ENCODE measurements at places on chromosomes 12 and 14. TPM values are rescaled to one million over a fixed set of nuclear protein-coding genes. Genes with fewer than 3 reads are reported as not detected.

The SCN8A gene
- 23.9 TPM for total RNA-seq

The SYNDIG1L gene
- 1.6 TPM for total RNA-seq

The MEG3 gene
- total RNA-seq = not detected

The ACOT2 gene
- 9.1 TPM for total RNA-seq

The KLHDC1 gene
- not detected for total RNA-seq

The FAM181A gene
- total RNA-seq = not detected

The AP1G2 gene
- 63.5 TPM for total RNA-seq

The OR4E2 gene
- not detected for total RNA-seq

The FAR2 gene
- 25.9 TPM for total RNA-seq

The TBX3 gene
- total RNA-seq = 0.35 TPM

The SLC17A8 gene
- not detected for total RNA-seq

The ZNF891 gene
- total RNA-seq = 5.4 TPM

The RASSF9 gene
- 0.35 TPM for total RNA-seq

The TSPAN11 gene
- 3.6 TPM for total RNA-seq

The CLEC2B gene
- not detected for total RNA-seq

The TNS2 gene
- 5.7 TPM for total RNA-seq

DNA sequence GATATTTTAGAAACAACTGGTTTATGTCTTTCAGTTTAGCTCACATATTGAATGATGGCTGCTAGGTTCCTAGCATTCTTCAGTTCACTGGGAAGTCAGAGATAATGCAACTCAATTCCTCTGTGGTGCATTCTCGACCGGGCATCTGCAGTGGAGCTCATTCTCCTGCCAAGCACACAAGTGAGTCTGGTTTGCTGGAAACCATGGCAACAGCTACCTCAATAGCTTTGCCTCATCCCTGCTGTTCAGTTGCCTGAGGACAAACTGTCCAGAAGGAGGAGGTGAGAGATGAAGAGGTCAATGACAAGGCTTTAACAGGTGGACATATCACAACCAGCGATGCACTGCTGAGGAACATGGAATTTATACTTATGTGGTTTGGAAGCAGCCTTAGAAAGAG lies 816.9 kb downstream of the AACS start:
- DNase-seq = no peak

- no peak for DNase-seq
These were observed 86.3 kb downstream of the RMST start for GRCh38 chr12:97548931-97549330.

- DNase-seq = no peak
These were observed 1.7 kb upstream of the TMEM229B start for GRCh38 chr14:67490196-67490595.

- DNase-seq = no peak
These were observed 117.5 kb downstream of the DAAM1 start for GRCh38 chr14:59305836-59306555.

- DNase-seq = no peak
These were observed 50.3 kb downstream of the CIT start for GRCh38 chr12:119826661-119827445.

DNA sequence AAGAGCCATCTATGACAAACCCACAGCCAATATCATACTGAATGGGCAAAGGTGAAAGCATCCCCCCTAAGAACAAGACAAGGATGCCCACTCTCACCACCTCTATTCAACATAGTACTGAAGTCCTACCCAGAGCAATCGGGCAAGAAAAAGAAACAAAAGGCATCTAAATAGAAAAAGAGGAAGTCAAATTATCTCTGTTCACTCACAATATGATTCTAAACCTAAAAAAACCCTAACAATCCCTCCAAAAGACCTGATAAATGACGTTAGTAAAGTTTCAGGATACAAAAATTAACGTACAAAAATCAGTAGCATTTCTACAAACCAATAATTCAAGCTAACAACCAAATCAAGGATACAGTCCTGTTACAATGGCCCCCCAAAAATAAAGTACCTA lies 26.9 kb downstream of the MDM1 start:
- DNase-seq = no peak

GRCh38 chr12:52698651-52699340 lies 4.5 kb downstream of the KRT77 start:
- DNase-seq = no peak

DNA sequence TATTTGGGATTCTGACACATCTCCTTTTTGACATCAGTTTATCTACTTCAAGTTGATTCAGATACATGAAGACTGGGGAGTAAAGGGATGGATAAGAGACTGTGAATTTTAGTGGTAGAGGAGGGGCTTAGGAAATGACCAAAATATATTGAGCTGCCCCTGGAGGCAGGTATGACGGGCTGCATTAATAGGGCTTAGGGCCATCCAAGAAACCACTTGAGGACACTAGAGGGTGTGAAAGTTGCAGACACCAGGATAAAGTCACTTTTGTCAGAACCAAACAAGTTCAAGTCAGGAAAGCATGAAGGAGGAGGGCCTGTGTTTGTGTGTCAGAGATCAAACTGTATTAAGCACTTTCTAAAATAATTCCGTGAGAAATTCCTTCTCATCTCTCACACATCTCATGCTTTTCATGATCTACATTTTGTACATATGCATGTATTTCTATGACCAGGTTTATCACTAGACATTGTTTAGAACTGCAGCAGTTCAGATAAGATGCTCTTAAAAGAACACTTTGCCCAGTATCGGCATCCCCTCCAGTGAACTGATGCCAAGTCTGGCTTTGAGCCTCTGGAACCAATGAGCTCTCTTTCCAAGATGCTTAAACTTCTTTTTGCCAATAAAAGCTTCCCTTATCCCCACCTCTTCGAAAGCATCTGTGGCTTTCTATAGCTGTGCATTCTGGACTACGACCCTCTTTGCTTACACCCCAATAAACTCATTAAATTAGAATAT lies 136.9 kb downstream of the SLC38A1 start:
- DNase-seq = peak; percentile 80

GRCh38 chr12:50572287-50572686 lies 67.5 kb downstream of the DIP2B start:
- peak; percentile 27 for DNase-seq

GRCh38 chr12:96170328-96170727 lies 23.8 kb upstream of the ELK3 start:
- DNase-seq = no peak

DNA sequence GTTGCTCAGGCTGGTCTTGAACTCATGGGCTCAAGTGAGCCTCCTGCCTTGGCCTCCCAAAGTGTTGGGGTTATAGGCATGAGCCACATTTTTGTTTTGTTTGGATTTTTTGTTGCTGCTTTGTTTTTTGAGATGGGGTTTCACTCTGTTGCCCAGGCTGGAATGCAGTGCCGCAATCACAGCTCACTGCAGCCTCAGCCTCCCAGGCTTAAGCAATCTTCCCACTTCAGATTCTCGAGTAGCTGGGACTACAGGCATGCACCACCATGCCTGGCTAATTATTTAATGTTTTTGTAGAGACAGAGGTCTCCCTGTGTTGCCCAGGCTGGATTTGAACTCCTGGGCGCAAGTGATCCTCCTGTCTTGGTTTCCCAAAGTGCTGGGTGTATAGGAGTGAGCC lies 5.7 kb upstream of the PLEK2 start:
- no peak for DNase-seq

DNA sequence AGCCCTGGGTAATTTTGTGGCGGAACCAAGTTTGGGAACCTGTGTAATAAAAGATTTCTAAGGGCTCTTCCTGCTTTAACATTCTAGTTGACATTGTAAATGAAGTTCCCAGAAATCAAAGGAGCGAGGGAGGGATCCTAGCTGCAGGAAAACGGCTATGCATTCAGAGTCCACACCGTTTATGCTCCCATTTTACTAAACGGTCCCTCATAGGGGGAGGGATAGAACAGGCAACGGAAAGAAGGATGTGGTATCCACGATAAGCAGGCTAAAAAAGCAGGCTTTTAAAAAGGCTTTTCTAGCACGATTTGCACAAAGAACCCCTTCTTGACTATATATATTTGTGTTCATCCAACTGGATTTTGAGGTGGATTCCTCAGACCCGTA lies 559 bp downstream of the SYNJ2BP start:
- peak; percentile 30 for DNase-seq

- no peak for DNase-seq
These were observed 50.1 kb upstream of the DHRS4 start for GRCh38 chr14:23903442-23903841.

DNA sequence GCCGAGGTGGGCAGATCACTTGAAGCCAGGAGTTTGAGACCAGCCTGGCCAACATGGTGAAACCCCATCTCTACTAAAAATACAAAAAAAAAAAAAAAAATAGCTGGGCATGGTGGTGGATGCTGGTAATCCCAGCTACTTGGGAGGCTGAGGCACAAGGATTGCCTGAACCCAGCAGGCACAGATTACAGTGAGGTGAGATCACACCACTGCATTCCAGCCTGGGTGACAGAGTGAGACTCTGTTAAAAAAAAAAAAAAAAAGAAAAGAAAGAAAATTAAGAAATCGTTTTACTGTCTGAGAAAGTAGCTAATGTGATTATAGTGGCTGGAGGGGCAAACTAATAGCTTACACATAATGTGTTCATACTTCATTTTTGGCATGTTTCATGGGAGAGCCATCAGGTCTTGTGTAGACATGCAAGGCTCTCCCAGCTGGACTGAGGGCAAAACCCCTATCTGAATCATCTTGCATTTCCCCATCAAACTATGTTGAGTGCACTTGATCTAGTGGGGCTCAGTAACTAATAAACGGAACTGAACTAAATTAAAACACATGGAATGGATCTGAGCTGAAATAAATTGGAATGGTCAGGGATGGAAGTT lies 16.2 kb downstream of the KIF21A start:
- no peak for DNase-seq

DNA sequence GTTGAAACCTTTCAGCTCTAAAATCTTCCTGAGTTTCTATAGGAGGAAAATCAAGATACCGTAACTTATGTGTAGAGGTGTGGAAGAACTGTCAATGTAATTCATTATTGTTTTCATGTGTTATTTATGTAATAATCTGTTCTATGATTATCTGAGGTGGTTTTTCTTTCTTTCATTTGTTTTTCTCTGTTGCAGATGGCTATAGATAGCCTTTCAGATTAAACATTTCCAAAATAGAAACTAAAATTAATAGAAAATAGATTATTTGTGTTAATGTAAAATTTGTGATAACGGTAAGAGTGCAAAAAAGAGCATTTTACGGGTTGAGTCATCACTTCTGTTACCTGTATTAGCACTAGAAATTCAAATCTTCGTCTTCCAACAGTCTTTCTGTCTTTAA lies 128.8 kb downstream of the SYNE2 start:
- no peak for DNase-seq

- peak; percentile 91 for DNase-seq
These were observed 357.5 kb downstream of the FSCB start for GRCh38 chr14:44149597-44149996.

GRCh38 chr12:22130671-22131070 lies 84.7 kb downstream of the CMAS start:
- DNase-seq = no peak

DNA sequence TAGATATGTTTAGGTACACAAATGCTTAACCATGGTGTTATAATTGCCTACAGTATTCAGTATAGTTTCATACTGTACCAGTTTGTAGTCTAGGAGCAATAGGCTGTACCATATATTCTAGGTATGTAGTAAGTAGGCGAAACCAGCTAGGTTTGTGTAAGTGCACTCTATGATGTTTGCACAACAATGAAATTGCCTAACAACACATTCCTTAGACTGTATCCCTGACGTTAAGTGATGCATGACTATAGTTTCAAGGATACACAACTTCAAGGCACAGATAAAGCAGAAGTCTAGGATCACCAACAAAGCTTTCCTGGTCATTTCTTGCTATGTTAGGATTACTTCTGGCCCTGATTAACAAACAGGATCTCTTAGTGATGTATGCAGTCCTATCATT lies 135.1 kb downstream of the SLC38A1 start:
- DNase-seq = no peak

GRCh38 chr12:18421867-18422266 lies 160.5 kb downstream of the PIK3C2G start:
- no peak for DNase-seq

GRCh38 chr12:53499266-53500141 lies at the start of gene MAP3K12:
Gene MAP3K12, minus strand, starts transcription at chr12:53499458. Its CDS starts 12,067 bp downstream, at chr12:53487391.
- DNase-seq = peak; percentile 86

Measured in GM23338 (cell line).